NCI-H1436 treated with DMSO at 0.1 percent for 48 hours (cell line): ENCODE measurements at places on chromosomes 7 and 10.

GRCh38 chr10:61487506-61487905, 34.3 kb upstream of the TMEM26 start:
- DNase-seq = no peak

- DNase-seq = no peak
Measured at GRCh38 chr10:20846263-20846662, 50.8 kb downstream of the NEBL start.

DNA sequence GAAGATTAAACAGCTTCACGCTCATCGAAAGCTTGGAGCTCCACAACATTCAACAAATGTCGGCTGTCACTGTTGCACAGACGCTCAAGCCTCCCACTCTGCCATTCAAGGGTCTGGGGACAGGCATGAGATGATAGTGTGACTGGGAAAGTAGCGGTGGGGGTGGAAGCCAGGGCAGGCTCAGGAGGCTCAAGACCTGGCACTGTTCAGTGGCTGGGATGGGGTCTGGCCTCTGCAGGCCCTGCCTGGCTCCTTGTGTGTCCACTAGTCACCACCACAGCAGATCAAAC, 13.5 kb upstream of the GTPBP4 start:
- DNase-seq = no peak

- DNase-seq = no peak
Measured at GRCh38 chr7:42264702-42265101, 27.7 kb upstream of the GLI3 start.

DNA sequence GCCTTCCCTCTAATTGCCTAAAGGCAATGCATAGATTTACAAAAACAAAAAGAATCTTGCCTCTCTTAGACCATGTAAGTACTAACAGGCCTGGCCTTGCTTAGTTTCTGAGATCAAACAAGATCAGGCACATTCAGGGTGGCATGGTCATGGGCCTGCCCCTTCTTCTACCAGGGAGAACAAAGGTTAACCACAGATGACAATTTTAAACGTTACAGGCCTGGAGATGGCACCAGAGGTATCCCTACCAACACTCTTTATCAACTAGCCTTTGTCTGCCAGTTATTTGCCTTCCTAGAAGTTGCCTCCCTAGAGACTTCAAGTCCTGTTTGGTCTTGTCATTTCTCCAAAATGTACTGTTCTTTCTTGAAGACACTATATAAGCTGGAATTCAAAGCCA, 252.6 kb downstream of the DOCK4 start:
- no peak for DNase-seq

DNA sequence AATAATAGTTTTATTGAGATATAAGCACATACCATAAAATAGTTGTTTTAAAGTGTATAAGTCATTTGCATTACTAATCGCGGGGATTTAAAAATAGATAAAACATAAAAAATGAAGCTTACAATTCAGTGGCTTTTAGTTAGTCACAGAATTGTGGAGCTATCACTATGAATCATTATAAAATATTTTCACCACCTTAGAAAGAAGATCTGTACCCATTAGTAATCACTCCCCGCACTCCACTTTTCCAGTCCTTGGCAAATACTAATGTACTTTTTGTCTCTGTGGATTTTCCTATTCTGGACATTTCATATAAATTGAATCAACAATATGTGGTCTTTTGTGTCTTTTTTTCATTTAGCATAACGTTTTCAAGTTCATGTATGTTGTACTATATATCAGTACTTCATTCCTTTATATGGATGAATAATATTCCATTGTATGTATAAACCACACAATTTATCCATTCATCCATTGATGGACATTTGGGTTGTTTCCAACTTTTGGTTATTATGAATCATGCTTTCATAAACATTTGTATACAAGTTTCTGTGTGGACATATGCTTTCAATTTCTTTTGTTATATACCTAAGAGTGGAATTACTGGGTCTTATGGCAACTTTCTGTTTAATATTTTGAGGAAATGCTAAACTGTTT, 162.5 kb downstream of the MAGI2 start:
- no peak for DNase-seq

DNA sequence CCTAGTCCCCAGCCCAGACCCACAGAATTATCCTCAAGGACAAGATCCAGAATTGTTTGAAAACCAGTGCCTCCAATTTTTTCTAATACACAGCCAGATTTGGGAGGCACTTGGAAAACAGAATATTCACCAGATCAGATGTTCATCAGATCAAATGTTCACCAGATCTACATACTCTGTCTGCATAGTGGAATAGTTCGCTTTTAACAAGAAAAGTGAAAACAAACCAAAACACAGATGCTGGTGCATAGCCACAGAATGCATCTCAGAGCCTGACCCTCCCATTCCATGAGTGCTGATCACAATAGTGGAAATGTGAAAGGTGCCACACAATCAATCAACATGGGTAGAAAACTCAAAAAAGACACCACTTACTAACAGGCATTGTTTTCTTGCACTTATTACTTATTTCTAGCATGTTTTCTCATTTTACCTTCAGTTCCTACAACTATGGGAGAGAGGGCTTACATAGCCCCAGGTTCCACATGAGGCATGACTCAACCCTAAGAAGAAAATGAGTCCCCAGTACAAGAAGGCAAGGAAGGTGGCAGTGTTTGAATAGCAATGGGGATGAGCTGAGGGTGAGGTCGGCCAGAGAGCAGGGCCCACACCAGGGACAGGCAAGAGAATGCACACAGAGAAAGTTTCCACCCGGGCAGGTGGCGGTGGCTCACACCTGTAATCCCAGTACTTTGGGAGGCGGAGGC, 432.7 kb upstream of the NFE2L3 start:
- no peak for DNase-seq

DNA sequence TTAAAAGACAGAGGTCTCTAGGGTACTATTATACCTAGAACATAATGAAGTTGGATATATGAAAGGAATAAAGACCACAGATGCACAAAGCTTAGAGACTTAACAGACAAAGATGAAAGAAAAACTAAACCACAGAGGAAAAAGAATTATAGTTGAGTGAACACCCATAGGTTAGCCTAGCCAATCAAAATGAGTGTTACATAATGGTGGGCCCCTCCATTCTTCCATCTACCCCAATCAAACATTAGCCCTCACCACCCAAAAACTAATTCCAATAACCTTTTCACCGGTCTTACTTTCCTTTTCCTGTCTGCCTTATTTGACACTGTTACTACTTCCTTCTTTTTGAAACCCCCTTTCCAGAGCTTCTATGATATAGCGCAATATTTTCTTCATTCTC, 130.1 kb downstream of the ELMO1 start:
- DNase-seq = no peak

GRCh38 chr7:128858380-128859231, 4.0 kb upstream of the ATP6V1F start:
- DNase-seq = no peak

DNA sequence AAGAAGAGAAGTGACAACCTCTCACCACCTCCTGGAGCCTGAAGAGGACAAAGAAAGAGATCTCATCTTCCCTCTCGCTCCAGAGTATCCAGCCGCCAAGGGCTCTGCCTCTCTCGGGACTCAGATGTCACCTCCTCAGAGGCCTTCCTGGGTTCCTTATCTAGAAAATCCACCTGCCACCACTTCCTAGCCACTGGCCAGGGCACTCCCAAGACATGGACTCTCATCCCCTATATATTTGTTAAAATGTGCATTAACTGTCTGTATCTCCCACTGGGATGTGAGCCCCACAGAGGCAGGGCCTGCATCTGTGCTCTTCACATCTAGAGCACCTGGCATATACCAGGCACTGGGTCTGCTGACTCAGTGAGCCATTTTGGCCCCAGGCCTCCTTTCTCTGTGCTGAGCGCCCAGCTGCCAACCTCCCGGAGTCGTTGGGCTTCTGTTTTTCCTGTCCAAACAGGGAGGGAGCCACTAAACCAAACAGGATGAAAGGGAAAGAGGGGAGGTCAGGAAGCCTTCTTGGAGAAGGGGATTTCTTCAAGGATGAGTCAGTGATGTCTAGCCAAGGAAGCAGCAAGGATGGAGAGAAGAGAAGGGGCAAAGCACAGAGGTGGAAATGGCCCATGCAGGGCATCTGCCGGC, 58.9 kb downstream of the KCNMA1 start:
- DNase-seq = no peak

- DNase-seq = no peak
Measured at GRCh38 chr7:156019776-156020565, 207.7 kb upstream of the SHH start.

GRCh38 chr10:102661658-102662028, 17.4 kb downstream of the TRIM8 start:
- DNase-seq = no peak

- no peak for DNase-seq
Measured at GRCh38 chr7:117135553-117135891, 182.2 kb downstream of the ST7 start.

DNA sequence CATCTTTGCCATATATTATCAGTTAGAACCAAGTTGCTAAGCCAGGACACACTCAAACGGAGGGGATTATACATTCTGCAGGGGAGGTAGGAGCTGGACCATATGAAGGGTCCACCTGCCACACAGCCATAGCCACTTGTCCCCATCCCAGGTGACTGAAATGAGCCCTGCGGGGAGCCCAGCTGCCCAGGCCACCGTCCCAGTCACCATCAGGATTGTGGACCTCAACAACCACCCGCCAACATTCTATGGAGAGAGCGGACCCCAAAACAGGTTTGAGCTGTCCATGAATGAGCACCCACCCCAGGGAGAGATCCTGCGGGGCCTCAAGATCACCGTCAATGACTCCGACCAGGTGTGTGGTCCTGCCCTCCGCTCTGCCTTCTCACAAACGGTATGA, 13.7 kb downstream of the CDHR1 start:
- DNase-seq = no peak

GRCh38 chr10:1451362-1451888, 285.9 kb downstream of the ADARB2 start:
- no peak for DNase-seq

GRCh38 chr7:106372595-106373318, 88.0 kb upstream of the NAMPT start:
- no peak for DNase-seq
